ENCODE measurements at places on chromosomes 2 and 18. TPM values are rescaled to one million over a fixed set of nuclear protein-coding genes. Genes with fewer than 3 reads are reported as not detected.

GRCh38 chr2:182542501-182543258 lies 115.8 kb upstream of the PDE1A start:
- DNase-seq, result no peak

- DNase-seq, result no peak
Measured at GRCh38 chr2:138621139-138621538, 119.6 kb downstream of the SPOPL start.

- DNase-seq, result peak; percentile 63
Measured at GRCh38 chr2:221596192-221596591, 24.1 kb upstream of the EPHA4 start.

DNA sequence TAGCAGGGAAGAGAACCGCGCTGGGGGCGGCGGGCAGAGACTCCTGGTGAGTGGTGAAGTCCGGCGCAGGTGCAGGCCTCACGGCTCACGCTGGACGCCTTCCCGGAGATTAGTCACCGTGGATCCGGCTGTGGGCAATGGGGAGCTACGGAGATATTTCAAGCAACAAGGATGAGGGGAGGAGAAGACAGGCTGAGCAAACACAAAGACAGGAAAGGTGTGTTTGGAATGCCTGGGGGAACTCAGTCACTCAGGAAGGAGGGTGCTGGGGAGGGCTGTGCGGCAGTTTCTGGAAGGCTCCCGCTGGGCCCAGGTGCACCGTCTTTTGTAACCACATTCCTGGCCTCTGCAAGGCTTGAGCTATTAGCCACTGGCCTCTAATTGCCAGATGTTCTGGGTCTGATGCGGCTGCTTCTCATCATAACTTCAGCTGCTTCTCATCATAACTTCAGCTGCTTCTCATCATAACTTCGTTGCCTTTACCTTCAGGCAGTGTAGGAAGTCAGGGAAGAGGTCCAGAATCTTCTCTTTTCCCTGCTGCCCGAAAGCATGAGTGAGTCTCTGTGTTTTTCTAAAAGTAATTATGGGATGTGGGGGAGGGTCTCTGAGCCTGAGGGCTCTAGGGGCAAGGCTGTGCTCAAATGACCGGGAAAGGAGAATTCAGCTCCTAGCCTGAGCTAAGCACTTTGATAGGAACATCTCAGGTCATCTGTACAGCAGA lies 118.9 kb downstream of the PXDN start:
- DNase-seq, result peak; percentile 25

DNA sequence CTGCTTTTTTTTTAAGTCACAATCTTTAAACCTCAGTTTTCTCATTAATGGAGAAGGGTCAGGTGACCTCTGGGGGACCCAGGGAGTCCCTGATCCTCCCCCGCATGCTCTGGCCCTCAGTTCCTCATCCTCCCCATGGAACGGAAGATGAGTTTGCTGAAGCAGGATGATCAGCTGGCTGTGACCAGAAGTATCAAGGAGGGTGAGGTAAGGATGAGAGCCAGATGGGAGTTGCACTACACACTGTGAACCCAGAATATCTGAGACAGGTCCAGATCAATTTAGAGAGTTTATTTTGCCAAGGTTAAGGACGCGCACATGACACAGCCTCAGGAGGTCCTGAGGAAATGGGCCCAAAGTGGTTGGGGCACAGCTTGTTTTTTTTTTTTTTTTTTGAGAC lies 3.8 kb downstream of the CATIP start:
- no peak for DNase-seq

- no peak for DNase-seq
Measured at GRCh38 chr18:48820483-48821250, 130.1 kb downstream of the SMAD7 start.

DNA sequence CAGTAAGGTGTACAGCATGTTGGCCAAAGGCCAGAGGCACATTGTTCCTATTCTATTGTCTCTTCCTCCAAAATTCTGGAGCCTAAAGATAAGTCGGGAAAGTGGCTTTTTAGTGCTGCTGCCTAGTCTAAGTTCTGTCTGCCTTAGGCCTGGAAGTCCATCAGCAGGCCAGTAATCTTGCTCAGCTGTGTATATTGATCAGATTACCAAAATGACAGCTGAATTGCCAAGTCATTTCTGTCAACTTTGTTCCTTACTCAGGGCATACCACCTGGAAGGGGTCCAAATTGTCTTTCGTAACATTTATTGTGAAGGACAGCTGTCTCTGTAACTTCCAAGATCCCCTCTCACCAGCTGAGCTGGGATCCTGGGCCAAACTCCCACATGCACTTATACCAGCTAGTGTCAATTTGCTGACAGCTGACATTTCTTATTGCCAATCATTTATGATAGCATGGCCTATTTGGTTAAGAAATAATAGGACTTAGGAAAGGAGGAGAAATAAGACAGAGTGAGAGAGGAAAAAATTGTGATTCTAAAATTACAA lies 116.8 kb upstream of the FSHR start:
- peak; percentile 25 for DNase-seq

DNA sequence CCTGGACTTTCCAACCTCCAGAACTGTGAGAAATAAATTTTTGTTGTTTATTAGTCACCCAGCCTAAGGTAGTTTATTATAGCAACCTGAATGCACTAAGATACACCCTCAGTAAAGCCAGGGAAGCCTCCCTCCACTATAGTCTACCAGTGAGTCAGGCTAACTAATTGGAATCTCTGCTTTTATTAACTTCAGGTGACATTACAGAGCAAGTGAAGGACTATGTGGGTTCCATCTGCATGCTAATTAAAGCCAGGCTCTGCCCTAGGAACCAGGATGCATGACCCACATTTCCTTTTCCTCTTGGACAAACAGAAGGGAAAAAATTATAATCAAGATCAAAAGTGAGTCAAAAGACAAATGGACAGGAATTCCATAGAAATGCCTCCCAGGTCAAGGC lies 56.1 kb downstream of the ZC3H8 start:
- no peak for DNase-seq

- DNase-seq, result peak; percentile 22
Measured at GRCh38 chr2:16466133-16466820, 199.4 kb downstream of the CYRIA start.

ALPI gene
- not detected for polyA plus RNA-seq

FAM161A gene
- polyA plus RNA-seq, result 9.1 TPM

CDH2 gene
- polyA plus RNA-seq, result 6.4 TPM

ASPRV1 gene
- 2.8 TPM for polyA plus RNA-seq

Measured in muscle of arm (tissue), 14 donors.